ENCODE measurements at places on chromosomes 13 and 19.

DNA sequence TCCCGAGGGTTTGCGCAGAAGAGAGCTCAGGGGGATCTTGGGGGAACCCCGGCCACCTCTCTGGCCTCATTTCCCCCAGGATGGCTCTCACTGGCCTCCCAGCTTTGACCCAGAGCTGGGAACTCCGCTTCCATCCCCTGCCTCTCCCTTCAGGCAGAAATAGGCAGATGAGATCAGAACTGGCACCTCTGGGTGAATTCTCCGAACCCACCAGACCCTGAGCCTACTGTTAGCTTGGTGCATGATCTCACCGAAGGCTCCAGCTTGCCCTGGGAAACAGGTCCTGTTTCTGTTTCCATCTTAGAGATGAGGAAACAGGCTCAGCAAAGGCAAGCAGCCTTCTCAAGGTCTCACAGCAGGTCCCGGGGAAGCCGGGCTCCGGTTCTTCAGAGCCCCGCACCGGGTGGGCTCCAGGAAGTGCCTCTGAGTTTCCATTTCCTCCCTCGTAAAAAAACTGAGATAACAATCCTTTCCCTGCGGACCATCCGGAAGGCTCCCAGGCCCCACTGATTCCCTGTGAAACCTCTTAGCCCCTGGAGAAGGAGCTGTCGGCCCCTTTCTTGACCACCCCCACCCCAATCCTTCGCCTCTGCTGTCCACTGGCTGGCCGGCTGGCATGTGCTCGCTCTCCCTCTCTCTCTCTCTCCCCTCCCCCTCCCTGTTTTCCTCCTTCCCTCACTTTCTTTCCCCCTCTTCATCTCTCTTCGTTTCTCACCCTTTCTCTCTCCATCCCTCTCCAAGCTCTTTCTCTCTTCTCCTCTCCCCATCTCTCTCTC is 2.1 kb downstream of the NECTIN2 start:
- DNase-seq: no peak

GRCh38 chr13:59680429-59681024 is 483.2 kb downstream of the DIAPH3 start:
- no peak for DNase-seq

GRCh38 chr13:20775961-20776360 is 2.2 kb upstream of the EEF1AKMT1 start:
- DNase-seq: no peak

DNA sequence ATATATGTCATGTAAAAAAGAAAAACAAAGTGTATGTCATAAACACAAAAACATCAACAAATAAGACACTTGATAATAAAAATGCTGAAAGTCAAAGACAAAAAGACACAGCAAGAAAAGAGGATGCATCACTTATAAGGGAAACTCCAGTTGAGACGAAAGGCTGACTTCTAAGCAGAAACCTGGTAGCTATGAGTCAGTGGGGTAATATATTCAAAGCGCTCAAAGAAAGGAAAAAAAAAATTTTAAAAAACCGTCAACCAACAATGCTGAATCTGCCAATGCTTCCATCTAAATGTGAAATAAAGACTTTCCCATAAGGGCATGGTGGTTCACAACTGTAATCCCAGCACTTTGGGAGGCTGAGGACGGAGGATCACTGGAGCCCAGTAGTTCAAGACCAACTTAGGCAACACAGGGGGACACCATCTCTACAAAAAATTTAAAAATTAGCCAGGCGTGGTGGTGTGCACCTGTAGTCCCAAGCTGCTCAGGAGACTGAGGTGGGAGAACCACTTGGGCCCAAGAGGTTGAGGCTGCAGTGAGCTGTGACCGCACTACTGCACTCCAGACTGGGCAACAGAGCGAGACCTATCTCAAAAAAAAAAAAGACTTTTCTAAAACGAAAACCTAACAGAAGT is 24.0 kb downstream of the USP12 start:
- DNase-seq: no peak

GRCh38 chr13:59621773-59622172 is 542.0 kb downstream of the DIAPH3 start:
- no peak for DNase-seq

- DNase-seq: no peak
Observed at GRCh38 chr13:26179344-26179743, 42.8 kb downstream of the RNF6 start.

DNA sequence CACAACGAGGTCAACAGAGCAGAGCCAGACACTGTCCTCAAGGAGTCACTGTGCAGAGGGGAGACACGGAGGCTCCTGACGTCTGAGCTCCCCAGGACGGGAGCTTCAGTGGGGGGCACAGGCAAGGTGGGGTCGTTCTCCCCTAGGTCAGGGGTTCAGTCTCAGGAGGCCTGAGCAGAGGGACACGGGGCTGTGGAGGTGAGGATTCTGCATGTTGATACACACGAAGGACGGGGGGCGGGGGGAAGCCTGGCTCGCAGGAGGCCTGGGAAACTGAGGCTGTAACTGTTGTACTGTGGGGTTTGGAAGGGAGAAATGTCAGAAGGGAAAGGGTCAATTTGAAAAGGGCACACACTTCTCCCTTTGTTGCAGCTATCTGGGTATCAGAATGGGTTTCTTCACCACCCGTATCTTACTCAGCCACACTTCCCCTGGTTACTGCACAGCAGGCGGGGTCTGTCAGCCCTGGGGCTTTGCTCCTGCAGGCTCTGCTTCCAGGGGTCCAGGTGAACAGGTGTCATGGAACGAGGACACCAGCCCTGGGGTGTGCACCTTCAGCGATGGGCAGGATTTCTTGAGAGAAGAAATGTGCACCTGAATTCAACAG is 748 bp upstream of the SIGLEC8 start:
- DNase-seq: no peak

GRCh38 chr19:42199440-42200115 is 17.9 kb downstream of the DEDD2 start:
- DNase-seq: peak; percentile 18

- DNase-seq: no peak
Observed at GRCh38 chr13:77692746-77693448, 4.6 kb upstream of the SLAIN1 start.

DNA sequence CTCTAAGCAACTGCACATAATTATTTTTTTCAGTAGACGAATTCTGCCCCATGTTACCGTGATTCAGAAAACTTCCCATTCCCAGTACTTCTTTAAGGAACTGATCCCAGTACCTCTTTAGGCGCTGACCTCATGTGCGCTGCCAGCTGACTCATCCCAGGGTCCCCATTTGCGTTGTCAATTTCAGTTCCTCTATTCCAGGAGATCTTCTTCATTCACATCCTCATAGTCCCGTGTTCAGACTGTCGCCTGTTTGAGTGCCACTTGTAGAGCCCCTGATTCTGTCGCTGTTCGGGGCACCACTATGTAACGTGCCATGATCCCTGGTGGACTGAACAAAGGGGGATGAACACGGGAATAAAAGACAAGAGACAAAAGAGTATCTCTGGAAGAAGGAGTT is 16.4 kb downstream of the FPR3 start:
- no peak for DNase-seq

DNA sequence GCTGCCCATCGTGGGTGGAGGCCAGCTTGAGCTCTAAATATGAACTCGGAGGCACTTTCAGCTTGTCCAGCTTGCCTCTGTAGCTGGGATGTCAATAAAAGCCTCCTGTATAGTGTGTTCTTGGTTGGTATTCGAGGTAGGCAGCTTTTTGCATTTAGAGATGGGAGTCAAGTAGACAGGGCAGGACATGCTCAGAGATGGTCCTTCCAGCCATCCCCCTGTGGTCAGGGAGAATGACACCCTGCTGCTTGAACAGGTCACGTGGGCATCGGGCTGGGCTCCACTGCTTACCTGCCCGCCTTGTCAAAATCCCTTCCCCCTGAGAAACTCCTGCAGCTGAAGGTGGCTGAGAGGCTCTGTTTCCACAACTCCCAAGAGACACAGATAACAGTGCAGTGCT is 302.5 kb downstream of the ZNF536 start:
- no peak for DNase-seq

DNA sequence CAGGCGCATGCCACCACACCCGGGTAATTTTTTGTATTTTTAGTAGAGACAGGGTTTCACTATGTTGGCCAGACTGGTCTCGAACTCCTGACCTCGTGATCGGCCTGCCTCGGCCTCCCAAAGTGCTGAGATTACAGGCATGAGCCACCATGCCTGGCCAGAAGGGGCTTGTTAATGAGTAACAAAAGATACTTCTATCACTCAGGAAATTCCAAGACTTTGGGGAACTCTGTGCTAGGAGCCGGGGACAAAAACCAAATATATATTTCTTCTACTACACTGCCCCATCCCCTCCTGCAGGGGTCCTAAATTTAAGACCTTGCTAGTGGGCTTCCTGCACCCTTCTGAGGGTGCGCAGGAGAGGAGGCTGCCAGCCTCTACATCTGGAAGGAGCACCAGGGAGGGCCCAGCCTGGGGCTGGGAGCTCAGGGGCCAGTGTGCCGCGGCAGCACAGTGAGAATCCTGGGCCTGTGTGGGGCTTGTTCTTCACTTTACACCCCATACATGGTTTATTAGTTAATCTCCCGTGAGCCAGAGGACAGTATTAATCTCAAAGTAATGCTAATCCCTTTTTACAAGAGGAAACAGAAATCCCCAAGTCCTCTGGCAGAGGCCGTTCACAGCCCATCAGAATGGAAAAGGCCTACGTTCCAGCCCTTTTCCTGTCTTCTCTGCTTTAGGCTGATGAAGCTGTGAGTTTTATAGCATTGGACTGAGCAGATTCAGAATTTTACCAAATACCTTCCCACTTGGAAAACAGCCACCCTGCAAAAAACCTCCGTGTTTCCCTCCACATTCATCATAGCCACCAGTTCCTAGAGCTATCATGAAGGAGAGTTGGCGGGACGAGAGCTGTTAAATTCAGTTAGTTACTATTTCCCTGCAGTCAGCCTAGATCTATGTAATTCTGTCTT is 44.4 kb upstream of the NPAS1 start:
- no peak for DNase-seq

- DNase-seq: no peak
Observed at GRCh38 chr13:91278888-91279287, 68.6 kb upstream of the MIR17HG start.

DNA sequence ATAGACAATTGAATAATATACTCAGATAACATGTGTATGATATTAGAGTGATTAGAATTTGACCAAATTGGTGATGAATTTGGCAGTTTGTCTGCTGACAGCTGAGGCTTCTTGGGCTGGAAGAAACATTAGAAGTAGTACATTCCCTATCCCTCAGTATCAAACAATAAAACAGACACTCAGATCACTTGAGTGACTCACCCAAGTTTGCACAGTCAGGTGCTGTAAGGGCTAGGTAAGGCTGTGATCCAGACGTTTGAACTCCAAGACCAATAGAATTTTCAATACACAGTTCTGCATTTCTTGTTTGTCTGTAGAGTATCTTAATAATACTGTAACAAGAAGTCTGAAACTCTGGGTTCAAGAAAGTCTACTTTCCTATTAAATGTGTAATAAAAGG is 223.5 kb downstream of the POSTN start:
- DNase-seq: no peak

DNA sequence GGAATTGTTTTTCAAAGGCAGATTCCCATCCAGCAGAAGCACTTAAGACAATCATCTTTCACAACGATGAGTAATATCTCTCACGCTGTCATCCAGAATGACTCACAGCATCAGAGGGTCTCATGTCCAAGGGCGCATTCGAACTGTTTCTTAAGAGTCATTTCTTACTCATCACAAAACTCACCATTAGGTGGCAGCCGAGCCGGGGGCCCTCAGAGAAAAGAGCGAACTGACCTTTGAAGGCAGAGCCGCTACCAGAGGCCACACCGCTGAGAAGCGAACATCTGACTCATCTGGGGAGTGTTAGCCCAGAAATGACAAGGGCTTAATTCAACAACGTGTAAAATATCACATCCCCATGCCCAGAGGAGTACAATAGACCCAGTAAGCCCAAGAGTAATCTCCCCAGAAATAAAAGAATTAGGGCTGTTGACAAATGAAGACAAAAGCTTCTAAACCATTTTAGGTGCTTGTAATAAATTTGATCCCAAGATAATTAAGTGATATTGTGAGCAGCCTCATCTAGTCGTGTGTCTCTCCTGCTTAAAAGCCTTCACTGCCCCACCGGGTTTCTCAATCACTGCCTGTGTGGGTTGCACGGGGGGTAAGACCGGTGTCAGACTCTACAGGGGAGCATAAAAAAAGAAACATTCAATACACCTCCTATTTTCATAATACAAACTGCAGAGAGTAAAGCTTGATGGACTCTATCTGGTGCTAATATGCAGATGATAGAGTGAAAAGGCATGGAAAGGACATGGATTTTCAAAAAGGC is 96.2 kb downstream of the CYSLTR2 start:
- DNase-seq: peak; percentile 44

GRCh38 chr13:34867590-34867989 is 74.5 kb upstream of the NBEA start:
- no peak for DNase-seq

DNA sequence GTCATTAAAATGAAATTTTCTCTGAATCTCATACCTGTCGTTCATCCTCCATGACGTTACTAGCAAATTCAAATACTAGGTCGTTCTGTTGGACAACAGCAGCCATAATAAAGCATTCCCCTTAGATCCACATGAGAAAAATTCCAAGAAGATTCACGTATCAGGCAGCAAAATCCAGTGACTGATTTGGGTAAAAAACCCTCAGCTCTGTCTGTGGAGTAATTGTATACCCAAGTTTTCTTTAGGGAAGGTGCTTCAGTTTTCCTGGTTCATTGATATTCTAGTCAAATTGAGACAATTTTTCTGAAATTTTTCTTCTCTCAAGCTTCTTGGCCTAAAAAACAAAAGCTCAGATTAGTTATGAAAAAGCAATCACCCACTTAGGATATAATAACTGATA is 37.2 kb downstream of the ELF1 start:
- DNase-seq: no peak

DNA sequence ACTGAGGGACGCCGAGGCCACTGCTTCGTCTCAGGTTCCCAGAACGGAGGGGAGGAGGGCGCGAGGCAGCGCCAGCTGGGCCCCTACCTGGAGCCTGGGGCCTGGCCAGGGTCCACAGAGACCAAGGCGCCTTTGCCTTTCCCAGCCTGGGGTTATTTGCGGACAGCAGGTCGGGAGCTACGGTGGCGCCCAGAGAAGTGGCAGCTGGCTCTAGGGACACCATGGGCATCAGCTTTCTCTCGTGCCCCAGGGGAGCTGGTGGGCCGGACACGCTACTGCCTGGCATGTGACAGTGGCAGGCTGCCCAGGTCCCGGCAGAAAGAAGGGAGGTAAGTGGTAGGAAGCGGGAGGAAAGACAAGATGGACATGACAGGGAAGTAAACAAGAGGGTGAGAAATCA is 19.0 kb downstream of the AKT2 start:
- DNase-seq: no peak

DNA sequence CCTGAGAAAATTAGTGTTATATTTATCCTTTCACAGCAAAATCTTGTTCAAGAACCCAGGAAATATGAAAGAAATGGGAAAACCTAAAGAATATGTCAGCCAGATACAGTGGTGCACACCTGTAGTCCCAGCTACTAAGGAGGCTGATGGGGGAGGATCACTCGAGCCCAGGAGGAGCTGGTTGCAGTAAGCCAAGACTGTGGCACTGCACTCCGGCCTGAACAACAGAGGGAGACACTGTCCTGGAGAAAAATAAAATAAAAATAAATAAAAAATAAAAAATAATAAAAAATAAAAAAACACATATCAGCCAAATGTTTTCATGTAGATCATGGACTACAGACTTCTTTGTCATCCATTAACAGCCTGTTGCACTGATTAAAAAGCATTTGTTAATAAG is 244.8 kb upstream of the KLHL1 start:
- DNase-seq: no peak
